ENCODE measurements at places on chromosomes 6 and 20. TPM values are rescaled to one million over a fixed set of nuclear protein-coding genes. Genes with fewer than 3 reads are reported as not detected.
A peak's percentile ranks its signal among the peaks of the same experiment; 100 is the strongest.

- DNase-seq = no peak
These were observed 9.9 kb downstream of the CNPY3 start for GRCh38 chr6:42938987-42939809.

GRCh38 chr6:26576929-26577719 is 19.6 kb upstream of the ABT1 start:
- peak; percentile 78 for DNase-seq

DNA sequence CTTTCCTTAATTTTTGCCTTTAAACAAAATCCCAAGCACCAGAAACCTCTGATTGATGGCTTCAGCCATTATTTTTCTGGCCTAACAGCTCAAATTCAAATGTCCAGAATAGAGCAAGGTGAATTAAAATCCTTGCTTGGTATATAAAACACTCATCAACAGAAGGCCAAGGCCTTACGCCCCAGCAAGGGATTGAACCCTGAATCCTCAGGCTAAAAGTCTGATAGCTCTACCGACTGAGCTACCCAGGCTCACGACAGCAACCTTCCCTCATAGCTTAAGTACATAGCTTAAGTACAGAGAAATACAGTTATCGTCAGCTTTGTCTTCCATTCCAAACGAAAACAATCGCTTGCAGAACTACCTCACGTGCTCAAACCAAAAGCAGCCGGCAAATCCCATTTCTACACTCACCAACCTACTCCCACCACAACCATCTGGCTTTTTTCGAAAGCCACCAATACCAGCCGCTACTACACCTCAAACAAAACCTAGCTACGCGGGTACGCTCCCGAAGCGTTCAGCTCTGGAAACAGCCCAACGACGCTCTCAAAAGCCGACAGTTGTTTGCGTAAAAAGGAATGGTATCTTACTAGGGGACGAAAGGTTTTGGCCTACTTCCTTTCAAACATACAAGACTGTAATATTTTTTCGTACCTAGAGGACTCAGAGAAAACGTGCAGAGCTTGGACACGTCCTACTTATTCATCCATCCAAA is 167.5 kb downstream of the GPX5 start:
- no peak for DNase-seq

DNA sequence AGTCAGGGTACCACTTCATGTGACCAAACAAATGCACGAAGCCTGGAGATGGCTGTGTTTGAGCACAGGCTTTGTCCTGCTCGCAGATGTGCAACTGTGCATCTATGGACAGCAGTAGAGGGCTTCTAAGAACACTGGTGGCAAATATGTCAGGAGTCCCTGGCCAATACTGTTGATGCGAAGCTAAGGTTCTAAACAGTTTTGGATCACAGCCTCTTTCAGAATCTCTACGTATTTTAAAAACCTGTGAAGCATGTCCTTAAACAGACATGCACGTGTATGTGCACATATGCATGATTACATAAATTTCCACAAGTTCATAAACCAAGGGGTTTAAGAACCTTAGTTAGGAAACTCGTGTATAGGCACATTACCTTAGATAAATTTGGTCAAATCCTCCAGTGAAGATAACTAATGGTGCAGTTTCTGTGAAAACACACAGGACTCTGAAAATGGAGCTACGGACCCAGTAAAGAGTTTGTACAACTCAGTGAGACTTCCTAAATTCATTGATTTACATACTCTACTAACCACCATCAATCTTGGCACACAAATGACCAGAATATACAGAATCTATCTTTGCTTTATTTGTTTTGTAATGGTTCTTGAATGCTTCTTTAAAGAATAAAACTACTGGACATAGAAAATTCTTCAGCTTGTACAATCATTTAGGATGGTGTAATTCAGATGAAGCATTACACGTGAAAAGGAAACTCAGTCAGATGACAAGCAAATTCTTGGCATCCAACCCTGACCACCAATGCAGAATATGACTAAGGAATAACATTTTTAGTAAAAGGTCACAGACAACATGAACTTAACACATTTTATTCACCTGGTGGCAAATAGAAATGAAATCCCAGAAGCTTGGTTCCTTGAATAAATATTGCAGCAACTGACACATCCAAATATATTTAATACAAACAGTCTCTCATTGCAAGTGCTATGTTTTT is 27.4 kb downstream of the KCNQ5 start:
- no peak for DNase-seq

GRCh38 chr20:37630993-37631392 is 62.8 kb upstream of the CTNNBL1 start:
- no peak for DNase-seq

Gene PACSIN1
- 0.10 TPM for polyA plus RNA-seq

Gene DDRGK1
- polyA plus RNA-seq = 81.0 TPM

Gene WRNIP1
- polyA plus RNA-seq = 40.3 TPM

- DNase-seq = peak; percentile 38
These were observed 248.2 kb downstream of the DLL1 start for GRCh38 chr6:170042596-170043118.

Gene TRIM10
- polyA plus RNA-seq = 0.13 TPM

GRCh38 chr6:33692760-33693158 is 18.7 kb downstream of the UQCC2 start:
- DNase-seq = no peak

- DNase-seq = no peak
These were observed 48.4 kb downstream of the RIOK1 start for GRCh38 chr6:7438011-7438410.

DNA sequence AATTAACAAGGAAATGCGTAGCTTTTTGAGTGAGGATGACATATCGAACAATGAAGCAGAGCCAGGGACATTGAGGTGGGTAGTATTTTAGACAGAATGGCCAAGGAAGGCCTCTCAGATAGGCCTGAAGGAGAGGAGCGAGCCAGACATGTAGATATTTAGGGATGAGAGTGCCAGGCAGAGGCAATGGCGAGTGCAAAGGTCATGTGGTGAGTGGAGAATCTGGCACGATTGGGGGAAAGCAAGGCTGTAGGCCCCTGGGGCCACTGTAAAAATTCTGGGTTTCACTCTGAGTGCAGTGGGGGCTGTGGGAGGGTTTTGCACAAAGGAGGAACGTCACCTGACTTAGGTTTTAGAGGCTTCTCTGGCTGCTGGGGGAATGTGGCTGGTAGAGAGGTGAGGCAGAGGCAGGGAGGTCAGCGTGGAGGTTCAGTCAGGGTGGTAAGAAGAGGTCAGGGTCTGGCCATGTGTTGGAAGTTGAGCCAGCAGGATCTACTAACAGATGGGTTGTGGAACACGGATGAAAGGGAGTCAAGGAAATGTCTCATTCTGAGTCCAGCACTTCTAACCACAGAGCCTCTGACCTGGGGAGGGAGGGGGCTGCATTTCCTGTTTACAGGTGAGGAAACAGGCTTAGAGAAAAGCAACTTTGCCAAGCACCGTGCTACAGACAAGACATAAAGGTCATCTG is 11.3 kb downstream of the SIRPA start:
- no peak for DNase-seq

GRCh38 chr6:32692019-32692418 is 25.6 kb upstream of the HLA-DQB1 start:
- DNase-seq = no peak

Gene LY86
- 10.5 TPM for polyA plus RNA-seq

Gene NUP153
- polyA plus RNA-seq = 6.4 TPM

- no peak for DNase-seq
These were observed 272.3 kb downstream of the CD109 start for GRCh38 chr6:73968221-73968757.
